MV-4-11 (cell line): ENCODE measurements at places on chromosomes 4 and X.

- DNase-seq: no peak
These were observed 142.5 kb upstream of the PJA1 start for GRCh38 chrX:69307756-69308155.

DNA sequence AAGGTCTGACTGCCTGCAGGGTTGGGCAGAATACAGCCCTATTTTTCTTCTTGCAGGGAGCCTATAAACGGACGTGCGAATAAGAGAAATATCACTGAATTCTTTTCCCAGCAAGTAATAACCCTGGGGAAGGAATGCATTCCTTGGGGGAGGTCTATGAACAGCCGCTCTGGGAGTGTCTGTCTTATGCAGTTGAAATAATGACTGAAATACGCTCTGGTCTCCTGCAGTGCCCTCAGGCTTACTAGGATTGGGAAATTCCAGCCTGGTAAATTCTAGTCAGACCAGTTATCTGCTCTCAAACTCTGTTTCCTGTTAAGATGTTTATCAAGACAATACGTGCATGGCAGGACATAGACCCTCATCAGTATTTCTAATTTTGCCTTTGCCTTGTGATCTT lies 72.1 kb upstream of the FAM241A start:
- no peak for DNase-seq

GRCh38 chr4:43987331-43987944 lies 461.2 kb downstream of the KCTD8 start:
- no peak for DNase-seq

GRCh38 chrX:24014388-24015018 lies 12.5 kb downstream of the KLHL15 start:
- peak; percentile 6 for DNase-seq

- DNase-seq: no peak
These were observed 186.1 kb downstream of the ENOX2 start for GRCh38 chrX:130716781-130717413.

GRCh38 chr4:184318852-184319251 lies 101.2 kb upstream of the ENPP6 start:
- no peak for DNase-seq

DNA sequence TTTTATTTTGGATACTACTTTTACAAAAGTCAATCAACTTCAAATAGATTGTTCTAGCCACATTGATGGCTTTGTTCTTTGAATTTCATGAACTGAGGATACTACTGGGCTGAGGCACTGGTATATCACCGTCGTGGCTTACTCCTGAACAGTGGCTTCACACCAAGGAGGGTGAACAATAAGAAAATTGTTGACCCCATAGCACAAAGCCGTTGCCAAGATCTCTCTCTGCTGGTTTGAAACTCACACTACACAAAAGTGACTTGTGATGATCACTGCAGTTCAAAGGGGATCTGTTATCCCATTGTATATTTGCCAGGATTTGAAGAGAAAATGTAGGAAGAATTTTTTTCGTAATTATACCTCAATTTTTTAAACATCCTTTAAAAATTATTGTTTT lies 119.6 kb downstream of the PDLIM5 start:
- DNase-seq: no peak

- DNase-seq: no peak
These were observed 134.8 kb upstream of the PAQR3 start for GRCh38 chr4:79074040-79074439.
